ENCODE measurements at places on chromosomes 4 and X.

DNA sequence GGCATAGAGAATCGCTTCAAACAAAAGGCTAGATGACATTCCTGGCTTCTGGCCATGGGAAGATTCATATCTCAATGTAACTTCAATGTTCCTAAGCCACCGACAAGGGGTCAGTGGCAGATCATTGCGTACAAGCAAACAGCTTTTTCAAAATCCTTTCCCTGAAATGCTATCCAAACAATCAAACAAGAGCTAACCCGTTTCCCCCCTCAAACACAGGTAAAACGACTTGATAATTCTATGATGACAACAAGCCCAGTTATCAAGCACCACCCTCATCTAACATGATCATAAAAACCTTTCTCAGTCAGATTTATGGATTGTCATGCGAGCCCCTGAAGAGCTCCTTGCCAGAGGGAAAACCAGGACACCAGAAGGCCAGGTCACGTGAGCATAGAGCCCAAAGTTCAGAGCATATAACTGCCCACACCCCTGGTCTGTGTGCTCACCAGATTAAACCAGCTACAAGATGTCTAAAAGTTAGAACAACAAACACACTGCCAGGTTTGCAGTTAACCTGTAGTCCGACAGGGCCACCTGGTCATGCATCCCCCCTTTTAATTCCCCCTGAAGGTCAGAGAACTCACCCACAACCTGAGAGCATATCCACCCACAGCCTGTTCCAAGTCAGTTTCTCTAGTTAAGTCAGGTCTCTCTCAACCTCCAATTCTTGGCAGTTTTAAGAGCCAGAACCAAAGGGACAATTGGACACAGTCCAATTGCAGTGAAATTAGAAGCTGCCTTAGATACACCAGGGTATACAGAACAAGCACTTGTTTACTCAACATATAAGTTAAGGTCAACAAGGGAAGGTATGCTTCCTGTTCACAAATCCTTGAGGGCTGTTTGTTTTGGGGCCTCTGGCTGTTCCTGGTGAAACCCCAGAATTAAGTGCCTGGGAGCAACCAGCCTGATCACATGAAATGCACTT is 248.1 kb upstream of the PPARGC1A start:
- DNase-seq: peak; percentile 82

- DNase-seq: no peak
These were observed 113.5 kb downstream of the PHF8 start for GRCh38 chrX:53930515-53931380.

DNA sequence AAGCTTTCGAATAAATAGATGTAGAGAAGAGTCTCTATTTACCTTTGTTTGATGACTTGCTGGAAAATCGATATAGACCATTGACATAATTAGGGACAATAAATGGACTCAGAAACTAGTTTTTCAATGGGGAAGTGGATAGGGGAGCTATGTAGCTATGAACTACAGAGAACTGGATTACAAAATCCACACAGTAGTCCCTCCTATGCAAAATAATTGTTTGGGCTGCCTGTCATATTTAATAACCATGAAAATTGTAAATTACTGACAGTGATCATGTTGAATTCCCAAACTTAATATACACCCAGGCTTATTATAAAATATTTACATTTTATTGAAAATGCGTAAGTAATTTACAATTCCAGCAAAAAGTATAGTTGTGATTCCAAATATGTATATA is 333.1 kb upstream of the FAM241A start:
- DNase-seq: no peak

DNA sequence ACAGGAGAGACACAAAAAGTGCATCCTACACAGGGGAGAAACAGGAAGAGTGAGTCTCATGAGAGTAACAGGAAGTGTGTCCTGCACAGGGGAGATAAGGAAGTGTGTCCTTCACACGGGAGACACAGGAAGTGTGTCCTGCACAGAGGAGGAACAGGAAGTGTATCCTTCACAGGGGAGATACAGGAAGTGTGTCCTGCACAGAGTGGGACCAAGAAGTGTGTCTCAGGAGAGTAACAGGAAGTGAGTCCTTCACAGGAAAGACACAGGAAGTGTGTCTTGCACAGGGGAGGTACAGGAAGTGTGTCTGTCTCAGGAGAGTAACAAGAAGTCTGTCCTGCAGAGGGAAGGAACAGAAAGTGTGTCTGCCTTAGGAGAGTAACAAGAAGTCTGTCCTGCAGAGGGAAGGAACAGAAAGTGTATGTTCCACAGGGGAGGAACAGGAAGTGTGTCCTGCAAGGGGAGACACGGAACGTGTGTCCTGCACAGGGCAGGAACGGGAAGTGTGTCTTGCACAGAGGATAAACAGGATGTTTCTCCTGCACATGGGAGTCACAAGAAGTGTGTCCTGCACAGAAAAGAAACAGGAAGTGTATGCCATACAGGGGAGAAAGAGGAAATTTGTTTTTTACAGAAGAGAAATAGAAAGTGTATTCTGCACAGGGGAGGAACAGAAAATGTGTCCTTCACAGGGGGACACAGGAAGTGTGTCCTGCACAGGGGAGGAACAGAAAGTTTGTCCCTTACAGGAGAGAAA is 102.0 kb downstream of the ARSF start:
- no peak for DNase-seq

GRCh38 chr4:92362028-92362427 is 58.3 kb downstream of the GRID2 start:
- DNase-seq: no peak

DNA sequence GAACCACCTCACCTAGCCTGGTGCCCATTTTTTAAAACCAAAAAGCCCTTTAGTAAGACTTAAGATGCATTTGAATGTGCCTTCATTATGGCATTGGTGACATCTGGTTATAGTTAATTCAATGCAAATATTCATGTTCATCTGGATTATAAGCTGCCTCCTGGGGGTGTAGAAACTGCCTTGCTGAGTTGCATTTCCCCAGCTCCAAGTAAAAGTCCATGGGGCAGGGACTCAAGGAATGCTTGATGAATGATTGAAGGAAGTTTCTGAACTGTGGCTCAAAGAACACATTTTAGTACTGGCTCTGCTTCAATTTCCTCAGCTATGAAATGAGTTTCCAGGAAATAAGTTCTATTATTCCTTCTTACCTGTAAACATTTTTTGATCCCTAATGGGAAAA is 18.5 kb upstream of the RBM47 start:
- DNase-seq: no peak

DNA sequence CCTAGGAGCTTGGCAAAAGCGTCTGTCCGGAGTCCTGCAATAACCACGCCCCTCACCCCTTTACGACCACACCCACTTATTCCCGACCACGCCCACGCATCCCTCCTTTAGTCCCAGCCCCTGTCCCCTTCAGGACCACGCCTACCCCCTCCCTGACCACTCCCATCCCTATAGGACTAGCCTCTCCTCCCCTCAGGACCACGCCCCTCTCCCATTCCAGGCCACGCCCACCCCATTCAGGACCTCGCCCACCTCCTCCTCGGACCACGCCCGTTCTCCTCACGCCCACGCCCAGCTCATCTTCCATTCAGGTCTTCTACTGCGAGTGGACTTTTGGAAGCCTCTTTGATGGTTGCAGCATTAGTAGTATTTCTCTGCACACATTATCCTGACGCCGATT is 131.2 kb upstream of the STX18 start:
- peak; percentile 28 for DNase-seq

GRCh38 chrX:9770319-9770718 is 4.7 kb upstream of the GPR143 start:
- peak; percentile 52 for DNase-seq

DNA sequence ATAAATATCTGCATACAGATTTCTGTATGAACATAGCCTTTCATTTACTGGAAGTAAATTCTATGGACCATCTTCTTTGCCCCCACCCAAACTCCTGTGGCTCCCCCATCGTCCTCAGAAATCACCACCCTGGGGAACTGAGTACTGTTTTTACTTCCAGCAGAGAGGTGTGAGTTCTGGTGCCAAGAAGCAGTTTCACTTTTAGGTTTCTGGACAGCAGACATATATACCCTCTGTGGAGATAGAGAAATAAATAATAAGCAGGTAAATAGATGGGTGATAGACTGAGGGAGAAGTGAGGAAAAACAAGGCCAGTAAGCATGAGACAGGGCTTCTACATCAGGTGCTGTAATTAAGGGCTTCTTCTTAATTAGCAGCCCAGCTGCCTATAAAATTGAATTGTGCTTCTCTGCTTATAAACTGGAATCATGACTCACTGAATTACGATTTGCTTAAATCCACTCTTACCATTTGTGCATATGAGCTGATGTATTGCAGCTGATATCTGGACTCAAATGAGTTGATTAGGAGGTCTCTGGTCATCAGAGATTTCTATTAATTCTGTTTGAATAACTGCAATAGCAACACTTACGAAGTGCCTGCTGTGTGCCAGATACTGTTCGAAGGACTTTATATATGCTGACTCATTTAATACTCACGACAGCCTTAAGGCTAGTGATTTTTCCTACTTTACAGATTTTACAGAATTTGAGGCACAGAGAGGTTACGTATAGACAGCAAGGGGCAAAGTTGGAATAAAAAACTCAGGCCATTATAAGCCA is 60.8 kb upstream of the DHX15 start:
- DNase-seq: no peak

DNA sequence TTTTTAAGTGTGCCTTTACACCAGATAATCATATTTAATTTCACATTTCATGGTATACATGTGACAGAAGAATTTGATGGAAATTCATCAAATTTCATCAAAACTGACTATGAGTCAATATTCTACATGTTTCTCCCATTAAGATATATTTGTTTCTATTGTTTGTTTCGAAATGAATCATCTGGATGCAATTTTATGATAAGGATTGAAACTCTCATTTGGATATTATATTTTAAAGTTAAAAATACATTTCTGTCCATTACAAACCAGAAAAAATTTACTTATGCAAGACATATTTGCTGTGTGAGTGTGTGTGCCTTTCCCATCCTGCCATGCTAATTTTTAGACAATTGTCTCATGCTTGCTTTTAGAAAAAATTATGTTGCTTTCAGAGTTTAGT is 52.2 kb downstream of the SULT1B1 start:
- DNase-seq: no peak

- DNase-seq: no peak
These were observed 16.1 kb upstream of the IQCM start for GRCh38 chr4:149831656-149832208.

DNA sequence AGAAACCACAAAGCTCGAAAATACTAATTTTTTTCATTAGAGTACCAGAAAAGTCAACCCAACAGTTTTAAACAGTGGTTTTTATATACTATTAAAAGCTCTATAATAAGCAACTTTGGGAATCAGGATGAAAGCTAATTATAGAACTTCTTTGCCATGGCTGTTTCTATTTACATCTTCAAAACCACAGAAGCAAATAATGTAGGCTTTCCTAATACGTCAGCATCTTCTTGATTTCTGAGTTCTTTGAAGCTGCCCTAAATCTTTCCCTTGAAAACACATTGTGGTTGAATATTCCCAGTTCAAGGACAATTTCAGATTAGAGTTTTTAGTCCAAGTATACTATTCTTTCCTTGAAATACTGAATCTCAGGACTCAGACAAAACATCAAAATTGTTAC is 460.2 kb upstream of the FAT1 start:
- DNase-seq: no peak

GRCh38 chrX:67544281-67545035 is 637 bp downstream of the AR start:
- no peak for DNase-seq

DNA sequence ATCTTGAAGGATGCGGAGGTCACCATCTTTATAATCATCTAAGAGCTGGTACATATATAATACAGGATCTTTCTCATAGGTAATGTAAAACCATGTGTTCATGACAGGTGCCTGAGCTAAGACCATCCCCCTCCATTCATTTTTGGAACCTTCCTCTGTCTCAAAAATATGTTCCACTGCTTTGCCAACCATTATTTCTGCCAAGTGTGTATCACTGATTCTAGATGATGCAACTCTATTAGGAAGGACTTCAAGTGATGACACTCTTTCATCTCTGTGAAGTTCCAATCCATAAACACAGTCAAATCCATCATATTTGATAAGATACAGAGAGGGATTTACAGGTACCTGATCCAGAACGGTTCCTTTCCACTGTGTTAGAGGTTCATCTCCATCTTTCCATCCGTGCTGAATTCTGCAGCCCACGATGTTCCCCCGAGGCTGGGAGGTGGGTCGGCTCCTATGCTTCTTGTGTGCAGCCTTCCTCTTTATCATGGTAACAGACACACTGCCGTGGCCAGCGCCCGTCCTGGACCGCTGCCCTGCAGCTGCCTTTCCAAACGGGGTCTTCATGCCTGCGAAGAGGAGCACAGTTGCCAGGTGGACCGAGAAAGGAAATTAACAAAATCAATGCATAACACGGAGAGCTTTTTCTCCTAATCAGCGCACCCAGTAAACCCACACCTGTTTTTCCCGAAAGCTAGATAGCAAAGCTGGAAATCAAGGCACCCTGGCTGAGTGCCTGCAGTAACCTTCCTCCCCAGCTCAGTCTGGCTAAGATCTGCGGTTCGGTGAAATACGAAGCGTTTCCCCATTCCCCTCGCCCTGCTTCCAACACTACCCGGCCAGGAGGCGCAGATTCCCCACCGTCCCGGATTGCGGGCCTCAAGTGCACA is 718 bp downstream of the SPIN3 start:
- no peak for DNase-seq
